Bone marrow (tissue), 2 donors: ENCODE measurements at places on chromosomes 7 and 10.

DNA sequence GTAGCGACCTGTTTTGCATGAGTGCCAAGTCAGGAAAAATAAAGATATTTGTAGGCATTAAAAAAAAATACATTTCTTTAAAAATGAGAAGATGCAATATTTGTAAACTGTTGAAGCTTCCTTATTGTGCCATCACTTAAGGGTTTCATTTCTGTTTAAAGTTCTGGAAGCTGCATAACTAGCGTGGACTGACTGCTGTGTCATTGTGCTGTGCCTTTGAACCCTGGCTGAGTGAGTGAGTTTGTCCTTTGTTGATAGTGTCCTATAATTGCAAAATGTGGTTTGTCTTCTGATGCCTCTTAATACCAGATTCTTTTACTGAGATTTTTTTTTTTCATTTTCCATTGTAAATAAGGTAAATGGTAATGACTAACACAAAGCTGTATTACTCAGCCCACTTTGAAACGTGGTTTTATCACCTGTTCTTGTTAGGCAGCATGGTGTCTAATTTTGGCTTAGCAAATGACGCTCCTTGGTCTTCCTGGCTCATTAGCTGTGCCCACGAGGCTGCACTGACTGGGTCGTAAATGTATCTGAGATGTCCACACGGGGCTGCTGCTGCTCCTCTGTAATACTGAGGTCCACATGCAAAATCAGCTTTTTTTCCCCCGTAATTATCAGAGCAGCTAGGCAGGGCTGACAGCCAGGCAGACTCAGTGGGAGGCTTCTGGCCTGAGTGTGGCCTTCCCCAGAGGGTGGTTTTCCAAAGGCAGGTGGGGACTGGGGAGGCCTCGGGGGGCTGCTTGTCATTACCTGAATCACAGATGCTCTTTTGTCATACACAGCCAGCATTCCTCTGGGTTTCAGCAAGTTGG is 14.8 kb downstream of the ZSCAN25 start:
- no peak for DNase-seq

- no peak for DNase-seq
Measured at GRCh38 chr7:85162721-85163120, 24.1 kb downstream of the SEMA3D start.

GRCh38 chr10:12484941-12485805 is 135.8 kb downstream of the CAMK1D start:
- DNase-seq = no peak

DNA sequence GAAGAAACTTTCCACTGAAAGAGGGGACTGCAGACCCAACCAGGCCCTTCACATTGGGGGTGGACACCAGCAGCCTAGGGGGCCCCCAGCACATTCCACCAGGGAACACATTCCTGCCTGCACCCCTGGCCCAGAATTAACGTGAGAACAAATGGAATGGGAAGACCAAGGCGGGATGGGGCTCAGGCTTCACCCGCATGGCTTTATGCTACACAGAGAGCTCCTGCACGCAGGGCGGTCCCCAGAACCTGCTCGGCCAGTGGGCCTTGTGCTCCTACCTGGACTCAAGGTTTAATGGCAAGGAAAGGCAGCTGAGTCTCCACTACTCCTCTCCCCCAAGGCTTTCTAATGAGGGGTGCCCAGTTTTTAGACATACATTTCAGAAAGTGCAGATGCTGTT is 146.3 kb upstream of the GPR26 start:
- no peak for DNase-seq

DNA sequence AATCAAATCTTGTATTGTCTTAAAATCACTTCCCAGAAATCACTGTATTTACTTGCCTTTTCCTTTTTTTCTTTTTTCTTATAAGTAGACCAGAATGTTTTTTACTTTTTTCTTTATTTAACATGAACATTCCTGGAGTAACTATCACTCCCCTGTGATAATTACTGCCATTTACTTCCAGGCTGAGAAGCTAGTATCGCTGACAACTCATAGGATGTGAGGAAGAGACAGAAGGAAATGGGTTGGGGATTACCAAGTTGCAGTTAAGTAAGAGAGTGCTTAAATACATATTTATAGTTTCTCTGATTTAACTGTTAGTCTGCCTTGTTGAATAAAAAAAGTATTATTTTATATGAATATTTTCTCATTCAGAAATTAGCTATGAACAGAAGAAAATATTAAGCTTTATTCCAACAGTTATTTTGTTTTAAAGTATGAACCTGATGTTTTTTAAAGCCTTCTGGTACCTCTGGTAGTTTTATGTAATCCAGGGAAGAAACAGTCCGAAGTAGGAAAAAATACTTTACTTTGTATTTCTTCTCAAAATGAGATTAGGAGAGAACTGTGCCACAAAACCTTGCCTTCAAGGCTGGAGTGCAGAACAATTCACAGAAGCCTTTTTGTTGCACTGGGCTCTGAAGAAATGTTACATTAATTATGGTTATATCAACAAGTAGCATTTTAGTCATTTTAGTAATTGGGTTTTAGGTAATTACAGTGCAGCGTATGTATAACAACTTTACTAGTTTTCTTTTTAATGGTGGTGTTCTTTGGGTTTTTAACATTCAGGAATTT is 72.8 kb downstream of the SHOC2 start:
- DNase-seq = no peak

DNA sequence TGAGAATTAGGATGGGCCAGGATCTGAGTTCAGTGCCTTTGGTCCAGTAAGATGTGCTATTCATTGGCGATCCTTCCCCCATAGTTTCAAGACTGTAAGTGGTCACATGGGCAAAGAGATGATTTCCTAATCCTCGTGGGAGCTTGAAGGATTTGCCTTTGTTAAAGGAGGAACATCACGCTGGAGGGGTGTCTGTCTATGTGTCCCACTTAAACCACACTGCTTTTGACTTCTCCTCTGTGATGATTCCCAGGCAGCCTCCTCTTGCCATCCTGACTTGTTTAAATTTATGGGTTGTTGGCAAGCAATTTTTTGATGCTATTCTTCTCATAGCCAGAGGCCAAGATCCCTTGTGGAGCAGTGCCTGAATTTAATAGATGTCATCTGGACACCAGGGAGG is 154.0 kb downstream of the TCF7L2 start:
- DNase-seq = no peak

DNA sequence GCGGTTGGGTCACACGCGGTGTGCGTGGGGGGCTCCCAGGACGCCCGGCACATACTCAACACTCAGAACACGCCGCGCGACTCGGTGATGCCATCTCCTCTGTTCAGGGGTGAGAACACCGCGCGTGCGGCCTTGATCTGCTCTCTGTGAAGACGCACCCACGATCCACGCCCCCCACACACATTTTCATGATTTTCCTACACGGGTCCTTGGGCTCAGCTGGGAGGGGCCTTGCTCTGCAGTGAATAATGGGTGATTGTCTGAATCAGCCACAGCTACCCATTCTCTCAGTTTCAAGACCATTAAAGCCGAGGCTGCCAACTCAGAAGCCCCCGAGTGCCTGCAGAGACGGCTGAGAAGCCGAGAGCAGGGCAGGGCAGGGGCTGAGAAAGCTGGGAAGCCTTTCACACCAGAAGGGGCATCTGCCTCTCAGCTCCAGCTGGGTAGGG is 54.3 kb upstream of the PDGFA start:
- DNase-seq = no peak

DNA sequence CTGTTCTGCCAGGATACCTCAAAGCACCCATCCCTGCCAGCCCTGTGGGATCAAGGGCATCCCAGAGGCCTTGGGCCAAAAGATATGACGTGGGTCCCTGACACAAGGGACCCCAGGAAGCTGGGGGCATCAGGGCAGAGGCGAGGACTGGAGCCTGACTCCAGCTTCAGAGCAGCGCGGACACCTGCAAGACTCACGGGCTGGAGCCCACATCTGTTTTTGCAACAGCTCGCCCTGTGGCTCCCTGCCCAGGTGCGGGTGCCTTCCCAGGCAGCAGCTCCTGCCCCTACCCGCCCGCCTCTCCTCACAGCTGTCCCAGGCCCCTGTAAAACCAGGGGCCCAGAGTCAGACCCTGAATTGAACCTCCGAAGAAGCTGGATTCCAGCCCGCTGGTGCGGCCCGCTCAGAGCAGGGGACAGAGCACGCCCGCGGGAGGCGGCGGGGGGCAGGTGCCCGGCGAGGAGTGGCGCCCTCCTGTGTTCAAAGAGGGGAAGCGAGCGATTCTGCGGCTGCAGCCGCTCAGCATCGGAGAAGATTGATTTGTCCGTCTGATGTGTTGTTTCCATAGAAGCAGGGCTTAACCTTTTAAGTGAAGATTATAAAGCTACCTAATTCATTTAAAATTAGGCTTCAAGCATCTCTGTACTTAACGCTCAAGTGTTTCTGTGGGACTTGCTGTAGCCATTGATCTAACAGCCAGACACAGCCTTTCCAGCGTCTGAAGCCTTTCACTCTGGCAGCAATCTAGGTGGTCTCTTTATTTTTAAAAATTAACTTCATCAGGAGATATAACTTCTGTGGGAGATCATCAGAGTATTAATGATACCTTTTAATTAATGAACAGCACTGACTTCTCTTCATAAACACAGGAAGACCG is 88.4 kb downstream of the BEND7 start:
- DNase-seq = no peak

GRCh38 chr7:27189295-27189996 is 4.4 kb upstream of the HOXA11 start:
- DNase-seq = no peak

DNA sequence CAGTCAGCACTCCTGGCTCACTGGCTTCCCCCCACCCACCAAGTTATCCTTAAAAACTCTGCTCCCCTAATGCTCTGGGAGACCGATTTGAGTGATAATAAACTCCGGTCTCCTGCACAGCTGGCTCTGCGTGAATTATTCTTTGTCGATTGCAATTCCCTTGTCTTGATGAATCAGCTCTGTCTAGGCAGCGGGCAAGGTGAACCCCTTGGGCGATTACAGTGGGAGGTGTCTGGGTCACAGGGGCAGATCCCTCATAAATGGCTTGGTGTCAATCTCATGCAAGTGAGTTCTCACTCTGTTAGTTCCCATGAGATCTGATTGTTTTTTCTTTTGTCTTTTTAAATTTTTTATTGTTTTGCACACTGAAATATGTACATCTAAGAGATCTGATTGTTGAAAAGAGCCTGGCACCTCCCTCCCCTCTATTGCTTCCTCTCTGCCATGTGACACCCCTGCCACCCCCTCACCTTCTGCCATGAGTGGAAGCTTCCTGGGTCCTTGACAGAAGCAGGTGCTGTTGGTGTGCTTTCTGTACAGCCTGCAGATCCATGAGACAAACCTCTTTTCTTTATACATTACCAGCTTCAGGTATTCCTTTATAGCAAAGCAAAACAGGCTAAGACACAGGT is 20.5 kb downstream of the OTUD1 start:
- DNase-seq = no peak

GRCh38 chr10:90779548-90779947 is 78.3 kb downstream of the HTR7 start:
- DNase-seq = no peak

DNA sequence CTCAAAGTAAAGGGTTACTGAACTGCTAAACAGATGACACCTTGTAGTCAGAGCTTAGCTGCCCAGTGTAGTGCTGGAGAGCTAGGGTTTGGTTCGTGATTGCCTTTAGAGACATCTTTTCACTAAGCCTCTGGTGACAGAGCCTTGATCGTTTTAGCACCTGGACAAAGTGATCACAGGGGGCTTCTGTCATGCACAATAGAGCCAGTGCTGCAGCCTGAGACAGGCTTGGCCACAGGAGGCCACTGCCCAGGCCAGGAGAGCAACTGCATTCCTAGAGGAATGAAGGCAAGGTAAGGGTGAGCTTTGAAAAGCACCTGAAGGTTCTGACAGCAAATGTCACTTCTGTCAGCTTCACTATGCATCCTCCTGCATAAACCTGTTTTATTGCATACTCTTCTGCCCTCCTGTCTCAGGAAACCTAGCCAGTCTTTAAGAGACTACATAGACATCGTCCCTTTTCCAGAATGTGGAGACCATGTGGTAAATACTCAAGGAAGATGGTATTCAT is 122.9 kb downstream of the NPY start:
- no peak for DNase-seq

DNA sequence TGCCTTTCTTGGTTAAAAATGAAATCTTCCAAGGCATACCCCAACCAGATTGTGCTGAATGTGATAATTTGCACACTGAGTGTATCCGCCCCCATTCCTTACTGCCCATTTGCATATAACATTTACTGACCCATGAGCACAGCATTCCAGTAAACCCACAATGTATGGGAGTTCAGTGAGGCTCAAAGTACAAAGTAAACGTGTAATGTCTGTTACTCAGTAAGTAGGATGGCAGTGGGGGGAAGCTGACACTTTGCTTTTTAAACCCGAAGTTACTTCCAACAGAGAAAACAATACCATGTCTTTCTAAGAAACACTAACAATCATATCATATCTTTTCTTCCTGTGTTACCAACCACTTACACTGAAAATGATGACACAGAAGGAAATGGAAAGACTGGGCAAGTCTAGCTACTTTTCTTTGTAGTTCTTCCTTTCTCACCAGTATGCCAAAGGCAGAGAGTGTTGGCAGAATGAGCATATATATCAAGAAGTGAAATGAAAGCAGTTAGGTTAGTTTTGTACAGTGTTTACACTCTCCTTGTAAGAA is 27.1 kb upstream of the SOSTDC1 start:
- no peak for DNase-seq

DNA sequence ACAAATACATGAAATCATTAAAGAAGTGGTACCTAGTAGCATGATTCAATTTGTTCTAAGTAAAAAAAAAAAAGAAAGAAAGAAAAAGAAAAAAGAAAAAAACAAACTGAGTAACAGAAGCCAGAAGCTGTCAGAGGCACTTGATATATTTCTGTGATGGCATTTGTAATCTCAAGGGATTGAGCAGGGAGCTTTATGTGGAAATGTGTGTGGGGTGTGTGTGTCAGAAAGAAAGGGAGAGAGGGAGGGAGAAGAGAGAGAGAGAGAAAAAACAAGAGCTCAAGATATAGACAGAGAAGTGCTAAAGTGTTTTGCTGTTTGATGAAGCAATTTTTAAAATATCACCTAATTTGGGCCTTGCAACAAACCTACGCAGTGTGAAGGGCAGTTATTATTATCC is 357.6 kb upstream of the PCDH15 start:
- DNase-seq = no peak

- no peak for DNase-seq
Measured at GRCh38 chr7:42588876-42589275, 323.0 kb downstream of the C7orf25 start.

- no peak for DNase-seq
Measured at GRCh38 chr7:90607196-90607595, 11.1 kb downstream of the CDK14 start.

DNA sequence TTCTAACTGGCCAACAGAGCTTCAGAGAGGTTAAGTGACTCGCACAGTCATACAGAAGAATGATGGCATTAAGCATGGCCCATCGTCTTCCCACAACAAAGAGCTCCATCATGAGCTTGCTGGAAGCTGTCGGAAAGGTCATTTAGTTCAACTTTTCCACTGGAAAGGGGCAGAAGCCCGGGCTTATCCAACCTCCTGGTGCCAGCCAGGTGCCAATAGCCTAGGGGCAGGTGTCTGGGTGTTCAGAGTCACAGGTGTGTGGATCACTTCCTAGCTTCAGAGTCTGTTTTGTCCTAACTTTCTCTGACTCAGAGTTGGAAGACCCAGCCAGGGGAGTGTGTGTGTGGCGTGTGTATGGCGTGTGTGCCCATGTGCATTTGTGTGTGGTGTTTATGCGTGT is 1.3 kb upstream of the TRPV6 start:
- DNase-seq = no peak
